ENCODE measurements at places on chromosomes 13 and 19.

- DNase-seq, result no peak
These were observed 38.1 kb downstream of the TMEM255B start for GRCh38 chr13:113796964-113797676.

GRCh38 chr13:73913751-73914518 lies 220.3 kb downstream of the KLF12 start:
- no peak for DNase-seq

DNA sequence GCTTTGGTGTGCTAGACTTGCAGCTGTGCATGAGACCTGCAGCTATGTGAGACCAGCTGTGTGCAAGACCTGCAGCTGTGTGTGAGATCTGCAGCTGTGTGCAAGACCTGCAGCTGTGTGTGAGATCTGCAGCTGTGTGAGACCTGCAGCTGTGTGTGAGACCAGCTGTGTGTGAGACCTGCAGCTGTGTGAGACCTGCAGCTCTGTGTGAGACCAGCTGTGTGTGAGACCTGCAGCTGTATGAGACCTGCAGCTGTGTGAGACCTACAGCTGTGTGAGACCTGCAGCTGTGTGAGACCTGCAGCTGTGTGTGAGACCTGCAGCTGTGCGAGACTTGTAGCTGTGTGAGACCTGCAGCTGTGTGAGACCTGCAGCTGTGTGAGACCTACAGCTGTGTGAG lies 6.7 kb upstream of the DCUN1D2 start:
- DNase-seq, result no peak

- no peak for DNase-seq
These were observed 2.9 kb upstream of the NRTN start for GRCh38 chr19:5801796-5802619.

GRCh38 chr19:14015524-14016035 lies 9.5 kb upstream of the RFX1 start:
- DNase-seq, result no peak

GRCh38 chr19:34066007-34066643 lies 106.2 kb upstream of the LSM14A start:
- no peak for DNase-seq

- no peak for DNase-seq
These were observed 17.0 kb downstream of the SBNO2 start for GRCh38 chr19:1156830-1157615.

GRCh38 chr13:85638815-85639393 lies 160.3 kb downstream of the SLITRK6 start:
- no peak for DNase-seq

GRCh38 chr19:33798681-33799111 lies 2.0 kb downstream of the KCTD15 start:
- no peak for DNase-seq

DNA sequence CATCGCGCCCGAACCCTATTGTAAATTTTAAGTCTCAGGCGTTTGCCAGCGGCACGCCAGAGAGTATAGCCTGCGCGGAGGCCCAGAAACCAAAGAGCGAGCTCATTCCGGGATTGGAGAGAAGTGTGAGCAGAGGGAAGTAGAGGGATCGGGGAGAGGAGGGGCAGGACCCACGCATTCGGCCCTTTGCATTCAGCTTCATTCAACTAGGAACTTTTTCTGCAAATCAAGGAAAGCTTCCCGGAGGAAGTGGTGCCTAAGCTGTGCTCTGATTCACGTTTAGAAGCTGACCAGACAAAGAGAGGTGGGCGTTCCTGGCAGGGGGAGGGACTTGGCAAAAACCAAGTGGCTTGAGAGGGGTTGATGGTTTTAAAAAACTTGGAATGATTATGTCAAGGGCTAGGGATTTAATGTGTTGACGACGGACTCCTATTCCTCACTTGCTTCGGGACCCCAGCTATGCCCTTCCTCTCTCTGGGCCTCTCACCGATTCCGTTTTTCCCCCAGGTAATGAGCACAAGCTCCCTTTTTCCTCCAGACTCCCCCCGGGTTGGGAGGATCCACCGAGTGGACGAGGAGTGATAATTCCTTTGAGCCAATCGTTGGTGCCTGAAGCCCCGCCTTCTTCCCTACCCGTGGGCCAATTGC lies 811 bp upstream of the PRMT1 start:
- no peak for DNase-seq

DNA sequence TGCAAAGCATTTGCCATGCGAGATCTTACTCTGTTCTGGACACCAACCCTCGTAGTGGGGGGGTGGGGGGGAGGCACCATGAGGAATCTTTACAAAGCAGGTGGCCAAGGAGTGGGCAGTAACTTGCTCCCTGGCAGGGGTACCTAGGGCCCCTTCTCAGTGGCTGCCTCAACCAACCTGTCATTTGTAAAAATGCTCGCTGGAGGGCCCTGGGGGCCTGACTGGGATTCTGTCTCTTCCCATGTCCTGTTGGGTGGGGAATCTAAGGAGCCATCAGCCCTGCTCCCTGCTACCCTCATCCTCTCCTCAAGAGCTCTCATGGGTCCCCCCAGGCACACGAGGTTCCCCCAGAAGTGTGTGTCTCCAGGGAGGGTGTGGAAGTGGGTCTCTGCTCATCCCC lies 1.5 kb downstream of the KCNN1 start:
- DNase-seq, result no peak

GRCh38 chr19:29715701-29716581 lies 880 bp upstream of the C19orf12 start:
- DNase-seq, result no peak

- DNase-seq, result no peak
These were observed 251.5 kb upstream of the STARD13 start for GRCh38 chr13:33537026-33537425.

DNA sequence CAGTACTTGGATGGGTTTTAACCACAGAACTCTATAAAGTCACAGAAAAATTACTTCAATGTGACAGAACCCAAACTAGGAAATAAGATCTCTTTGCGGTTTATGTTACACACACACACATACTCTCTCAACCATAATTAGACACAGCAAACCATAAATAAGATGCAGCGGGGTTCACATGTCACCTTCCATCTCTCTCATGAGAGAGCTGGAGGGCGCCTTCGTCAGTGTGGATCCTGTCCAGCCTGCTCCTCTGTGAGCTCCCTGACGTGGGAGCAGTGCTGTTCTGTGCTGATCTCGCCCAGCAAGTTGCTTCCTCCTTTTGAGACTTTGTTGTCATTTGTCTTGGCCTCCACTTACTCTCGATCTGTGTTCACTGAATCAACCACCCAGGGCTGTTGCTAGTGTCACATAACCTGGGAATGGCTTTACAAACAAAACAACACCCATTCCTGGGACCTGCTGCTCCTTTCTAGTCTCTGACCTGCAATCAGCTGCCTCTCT lies 204.9 kb upstream of the KL start:
- no peak for DNase-seq

DNA sequence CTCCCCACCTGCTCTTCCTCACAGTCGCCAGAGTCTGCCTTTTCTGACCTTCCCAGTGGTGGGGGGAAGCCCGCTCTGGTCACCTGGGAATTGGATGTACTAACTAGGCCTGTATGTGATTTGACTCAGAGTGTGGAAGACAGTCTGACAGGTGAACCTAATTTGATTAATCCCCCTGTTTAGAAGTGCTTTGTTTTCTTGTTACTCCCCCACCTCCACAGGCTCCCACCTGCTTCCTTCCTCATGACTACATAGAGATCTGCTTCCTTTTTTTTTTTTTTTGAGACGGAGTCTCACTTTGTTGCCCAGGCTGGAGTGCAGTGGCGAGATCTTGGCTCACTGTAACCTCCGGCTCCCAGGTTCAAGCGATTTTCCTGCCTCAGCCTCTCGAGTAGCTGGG lies 44.0 kb downstream of the COG3 start:
- no peak for DNase-seq

GRCh38 chr19:57269515-57270250 lies 10.6 kb upstream of the ZNF460 start:
- DNase-seq, result no peak

GRCh38 chr13:59658738-59659330 lies 504.9 kb downstream of the DIAPH3 start:
- no peak for DNase-seq

DNA sequence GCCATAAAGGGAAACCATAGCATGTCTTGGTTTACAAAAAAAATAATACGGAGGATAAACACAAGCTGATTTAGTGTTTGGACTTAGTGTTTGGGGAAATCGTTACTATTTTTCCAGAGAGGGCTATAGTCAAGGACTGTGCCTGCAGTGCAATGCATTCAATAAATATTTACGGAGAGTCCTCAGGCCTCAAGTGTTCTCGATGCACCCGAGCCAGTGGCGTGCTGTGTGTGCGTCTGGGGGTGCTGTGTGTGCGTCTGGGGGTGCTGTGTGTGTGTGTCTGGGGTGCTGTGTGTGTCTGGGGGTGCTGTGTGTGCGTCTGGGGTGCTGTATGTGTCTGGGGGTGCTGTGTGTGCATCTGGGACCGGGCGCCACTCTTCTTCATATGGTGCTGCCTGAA lies 71.7 kb upstream of the GTF3A start:
- DNase-seq, result no peak

DNA sequence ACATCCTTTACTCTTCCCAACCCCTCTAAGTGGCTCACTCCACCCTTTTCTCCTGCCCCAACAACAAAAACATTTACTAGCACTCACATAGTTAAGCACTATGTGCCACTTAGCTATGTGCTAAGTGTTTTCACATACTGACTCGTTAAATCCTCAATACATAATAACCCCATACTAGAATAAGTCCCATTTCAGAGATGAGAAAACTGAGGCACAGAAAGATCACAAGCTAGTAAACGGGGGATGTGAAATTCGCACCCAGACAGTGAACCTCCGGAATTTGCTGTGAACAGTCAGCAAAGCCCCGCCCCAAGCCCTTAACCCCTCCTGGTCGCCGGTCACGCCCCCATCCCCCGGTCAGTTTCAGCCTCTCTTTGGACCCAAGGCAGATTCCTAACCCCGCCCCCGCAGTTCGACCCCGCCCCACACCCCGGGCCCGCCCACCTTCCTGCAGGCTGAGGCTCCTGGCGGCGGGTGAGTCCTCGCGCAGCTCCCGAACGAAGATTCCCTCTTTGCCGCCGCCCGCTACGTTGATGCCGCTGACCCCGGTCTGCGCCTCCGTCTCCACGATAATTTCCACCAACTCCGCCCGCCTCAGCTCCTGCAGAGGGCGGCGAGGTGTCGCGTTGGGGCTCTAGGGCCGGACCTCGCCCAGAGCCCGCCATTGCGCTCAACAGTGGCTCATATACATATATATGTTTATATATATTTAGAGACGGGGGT lies 9.8 kb downstream of the PRX start:
- peak; percentile 74 for DNase-seq

- no peak for DNase-seq
These were observed 10.4 kb downstream of the PNPLA6 start for GRCh38 chr19:7545904-7546303.

DNA sequence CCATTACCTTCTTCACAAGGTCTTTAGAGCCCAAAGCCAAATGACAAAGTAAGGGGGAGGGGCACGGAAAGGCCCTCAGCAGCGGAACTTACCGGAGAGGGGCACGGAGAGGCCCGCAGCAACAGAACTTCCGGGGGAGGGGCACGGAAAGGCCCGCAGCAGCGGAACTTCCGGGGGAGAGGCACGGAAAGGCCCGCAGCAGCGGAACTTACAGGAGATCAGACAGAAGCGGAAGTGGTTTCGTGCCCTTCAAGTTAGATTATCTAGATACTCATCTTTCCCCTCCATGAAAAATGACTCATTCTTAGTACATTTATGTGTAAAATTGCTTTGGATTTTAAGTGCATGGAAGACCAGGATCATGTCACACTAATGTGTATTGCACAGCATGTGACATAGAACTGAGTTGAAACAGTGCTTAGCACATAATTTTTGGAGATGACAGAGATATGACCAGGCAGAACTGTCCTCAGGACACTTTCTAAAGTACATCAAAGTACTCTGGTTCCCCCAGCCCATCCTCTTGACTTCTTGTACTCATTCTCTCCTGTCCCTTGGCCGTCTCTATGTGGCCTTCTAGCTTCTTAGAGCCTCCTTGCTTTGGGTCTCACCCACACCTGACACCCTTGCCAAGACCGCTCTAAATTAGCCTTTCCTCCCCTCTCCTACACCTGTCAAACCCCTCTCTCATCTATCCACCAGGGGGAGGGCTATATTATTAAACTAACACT lies 25.7 kb upstream of the TPTE2 start:
- peak; percentile 70 for DNase-seq

- DNase-seq, result no peak
These were observed 16.2 kb upstream of the FREM2 start for GRCh38 chr13:38670627-38671026.

GRCh38 chr19:18046059-18046718 lies 38.2 kb downstream of the ARRDC2 start:
- DNase-seq, result no peak

DNA sequence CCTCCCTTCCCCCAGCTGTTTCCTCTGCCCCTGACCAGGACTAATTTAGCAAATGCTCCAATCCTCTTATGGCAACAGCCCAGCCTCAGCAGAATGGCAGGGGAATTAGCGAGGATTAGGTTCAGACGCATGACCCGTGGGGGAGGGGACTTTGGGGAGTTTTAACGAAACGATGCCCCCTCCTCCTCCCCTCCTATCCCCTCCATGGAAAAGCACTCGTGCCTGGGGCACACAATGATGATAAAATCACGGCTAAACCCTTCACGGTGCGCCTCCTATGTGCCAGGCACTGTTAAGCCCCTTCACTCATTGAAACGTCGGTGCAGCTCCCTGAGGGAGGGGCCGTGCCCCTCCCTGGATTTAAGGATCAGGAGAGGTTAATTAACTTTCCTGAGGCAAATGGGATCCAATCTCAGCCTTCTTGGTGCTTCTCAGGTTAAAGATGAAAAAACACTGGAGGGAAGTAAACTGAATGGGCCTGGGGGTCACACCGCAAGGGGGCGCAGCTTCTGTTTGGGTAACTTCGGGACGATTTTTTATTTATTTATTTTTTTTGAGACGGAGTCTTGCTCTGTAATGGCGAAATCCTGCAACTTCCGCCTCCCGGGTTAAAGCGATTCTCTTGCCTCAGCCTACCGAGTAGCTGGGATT lies 10.1 kb upstream of the TPRX2 start:
- DNase-seq, result no peak

DNA sequence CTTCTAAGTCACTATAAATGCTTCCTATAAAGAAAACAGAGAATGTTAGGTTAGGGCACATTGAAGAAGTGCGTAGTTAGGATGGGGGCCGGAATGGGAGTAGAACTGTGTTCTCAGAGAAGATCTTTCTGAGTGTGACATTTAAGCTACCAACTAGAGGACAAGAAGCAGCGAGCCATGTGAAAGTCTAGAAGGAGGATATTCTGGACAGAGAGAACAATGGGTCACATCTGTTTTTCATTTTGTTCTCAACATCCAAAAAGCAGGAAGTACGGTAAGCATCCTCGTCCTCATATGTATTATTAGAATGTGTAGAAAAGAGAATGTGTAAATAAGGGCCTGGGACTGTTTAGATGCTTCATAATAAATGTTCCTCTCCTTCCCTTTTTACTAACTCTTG lies 44.5 kb upstream of the PARP4 start:
- no peak for DNase-seq

GRCh38 chr13:100128838-100129237 lies 39.9 kb downstream of the PCCA start:
- DNase-seq, result no peak

Data from stimulated activated CD8-positive, alpha-beta memory T cell treated with anti-CD3 and anti-CD28 coated beads, Interleukin-7, amount 100 ng/mL, for 4 hours (primary cell).